Esophagus muscularis mucosa (tissue), 4 donors: ENCODE measurements at places on chromosomes 2 and 18. TPM values are rescaled to one million over a fixed set of nuclear protein-coding genes. Genes with fewer than 3 reads are reported as not detected.

DNA sequence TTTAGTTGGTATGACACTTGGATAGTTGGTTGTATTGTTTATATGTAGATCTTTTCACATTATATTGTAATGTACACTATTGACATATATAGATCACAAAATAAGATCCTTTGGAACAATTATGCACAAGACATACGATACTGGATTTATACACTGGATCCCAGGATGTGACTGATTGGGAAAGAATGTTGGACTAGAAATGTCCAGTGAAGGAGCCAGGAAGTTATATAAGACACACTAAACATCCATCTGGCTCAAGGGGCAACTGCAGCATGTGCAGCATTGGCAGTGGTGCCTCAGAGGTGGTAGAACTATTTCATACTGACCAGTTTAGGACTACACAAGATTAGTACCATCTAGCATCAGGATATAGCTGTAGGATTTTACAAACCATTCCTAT is 104.9 kb downstream of the TRABD2A start:
- no peak for DNase-seq

DNA sequence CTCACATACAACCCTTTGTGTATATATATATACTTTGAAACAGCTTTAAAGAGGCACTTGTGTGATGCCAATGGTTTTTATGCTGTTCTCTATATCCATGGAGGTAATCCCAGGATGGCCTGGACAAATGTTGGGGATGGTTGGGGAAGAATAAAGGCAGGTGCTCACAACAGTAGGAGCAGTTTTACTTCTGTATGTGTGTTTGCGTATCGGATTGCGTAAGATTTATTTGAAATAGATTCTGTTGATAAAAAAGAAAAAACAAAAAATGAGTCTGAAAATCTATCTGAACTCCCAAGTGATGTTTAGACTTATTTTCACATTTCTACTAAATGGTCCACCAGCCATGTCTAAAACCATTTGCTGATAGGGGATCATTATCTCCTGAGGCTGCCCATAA is 29.3 kb downstream of the MRPL19 start:
- no peak for DNase-seq

GRCh38 chr2:15220603-15221002 is 340.5 kb downstream of the NBAS start:
- no peak for DNase-seq

DNA sequence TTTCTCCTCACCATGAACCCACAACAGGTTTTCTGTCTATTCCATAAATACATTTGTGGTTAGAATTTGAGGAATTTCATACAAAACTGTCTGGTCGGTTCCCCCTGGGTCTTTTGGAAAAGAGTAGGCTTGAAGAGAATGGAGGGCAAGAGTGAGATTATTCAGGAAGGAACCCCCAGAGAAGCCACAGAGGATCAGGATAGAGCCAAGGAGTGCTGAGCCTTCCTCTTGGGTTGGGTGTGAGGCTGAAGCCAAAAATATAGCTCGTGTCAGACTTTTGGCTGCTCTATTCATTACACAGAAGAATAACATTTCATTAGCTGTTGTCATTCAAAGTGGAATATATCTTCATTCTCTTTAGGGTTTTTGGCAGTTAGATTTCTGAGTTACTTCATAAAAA is 45.9 kb upstream of the YES1 start:
- DNase-seq, result no peak

- no peak for DNase-seq
Measured at GRCh38 chr2:231614559-231615057, 21.9 kb downstream of the TEX44 start.

DNA sequence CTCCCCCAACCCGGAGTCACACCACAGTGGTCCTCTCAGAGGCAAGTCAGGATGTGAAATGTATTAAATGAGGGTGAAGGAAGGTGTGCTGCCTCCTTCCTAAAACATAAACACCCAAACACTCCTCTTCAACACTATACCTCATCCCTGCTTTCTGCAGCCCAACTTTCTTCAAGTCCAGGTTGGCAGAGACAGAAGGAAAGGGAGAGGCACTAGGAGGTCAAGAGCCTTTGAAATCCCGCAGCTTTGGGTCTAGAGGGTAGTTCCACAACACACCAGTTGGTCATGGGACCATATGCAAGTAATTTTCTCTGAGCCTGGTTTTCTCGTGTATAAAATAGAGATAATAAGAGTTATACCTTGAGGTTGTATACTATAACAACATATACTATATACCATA is 38.4 kb downstream of the FIGN start:
- DNase-seq, result no peak

DNA sequence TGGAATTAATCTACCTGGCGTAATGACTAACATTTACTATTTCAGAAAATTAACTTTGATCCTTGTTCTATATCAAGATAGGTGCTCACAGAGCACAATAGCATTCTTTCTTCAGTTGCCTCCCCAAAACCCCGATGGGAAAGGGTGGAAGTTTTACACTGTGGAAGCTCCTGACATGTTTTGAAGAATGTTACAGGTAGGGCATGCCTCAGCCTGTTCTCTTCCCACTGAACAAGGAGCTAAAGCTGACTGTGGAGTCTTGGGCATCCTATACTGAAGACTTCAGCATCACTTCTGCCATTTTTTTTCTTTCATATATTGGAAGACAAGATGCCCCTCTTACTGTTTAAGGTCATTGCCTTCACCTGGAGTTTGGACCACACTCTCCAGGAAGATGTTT is 211.2 kb downstream of the SPP2 start:
- no peak for DNase-seq

GRCh38 chr2:207819839-207820784 is 50.4 kb upstream of the FZD5 start:
- no peak for DNase-seq

- DNase-seq, result no peak
Measured at GRCh38 chr2:165601065-165601830, 131.8 kb downstream of the CSRNP3 start.

DNA sequence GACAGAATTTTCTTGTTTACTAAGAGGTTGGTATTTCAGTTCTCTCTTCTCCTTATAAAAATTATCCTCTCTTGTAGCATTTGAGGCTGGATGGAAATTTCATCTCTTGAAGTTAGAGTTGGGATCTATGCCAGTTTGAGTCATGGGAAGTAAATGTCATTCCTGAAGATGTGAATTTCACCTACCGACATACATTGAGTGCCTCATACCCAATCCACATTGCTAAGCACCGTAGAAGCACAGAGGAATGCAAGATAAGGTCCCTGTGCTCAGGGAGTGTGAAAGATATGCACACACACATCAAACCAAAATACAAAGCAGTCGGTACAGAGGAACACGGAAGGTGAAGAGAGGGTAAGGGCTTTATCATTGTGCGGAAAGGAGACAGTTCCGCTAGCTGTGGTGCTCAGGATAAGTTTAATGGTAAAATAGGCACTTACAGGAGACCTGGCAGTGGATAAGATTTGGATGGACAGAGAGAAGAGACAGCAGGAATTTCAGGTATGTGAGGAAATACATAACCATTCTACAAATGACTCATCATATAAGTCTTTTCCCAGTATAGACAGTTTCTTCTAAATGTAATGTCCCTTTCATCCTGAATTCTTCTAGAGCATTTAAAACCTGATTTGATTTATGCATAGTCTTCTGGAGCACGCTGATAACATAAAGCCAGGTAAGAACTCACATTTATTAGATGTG is 205.3 kb upstream of the ST6GAL2 start:
- no peak for DNase-seq

- DNase-seq, result no peak
Measured at GRCh38 chr2:23692851-23693605, 233.9 kb downstream of the ATAD2B start.

GRCh38 chr2:223594831-223595230 is 7.3 kb downstream of the SCG2 start:
- no peak for DNase-seq

DNA sequence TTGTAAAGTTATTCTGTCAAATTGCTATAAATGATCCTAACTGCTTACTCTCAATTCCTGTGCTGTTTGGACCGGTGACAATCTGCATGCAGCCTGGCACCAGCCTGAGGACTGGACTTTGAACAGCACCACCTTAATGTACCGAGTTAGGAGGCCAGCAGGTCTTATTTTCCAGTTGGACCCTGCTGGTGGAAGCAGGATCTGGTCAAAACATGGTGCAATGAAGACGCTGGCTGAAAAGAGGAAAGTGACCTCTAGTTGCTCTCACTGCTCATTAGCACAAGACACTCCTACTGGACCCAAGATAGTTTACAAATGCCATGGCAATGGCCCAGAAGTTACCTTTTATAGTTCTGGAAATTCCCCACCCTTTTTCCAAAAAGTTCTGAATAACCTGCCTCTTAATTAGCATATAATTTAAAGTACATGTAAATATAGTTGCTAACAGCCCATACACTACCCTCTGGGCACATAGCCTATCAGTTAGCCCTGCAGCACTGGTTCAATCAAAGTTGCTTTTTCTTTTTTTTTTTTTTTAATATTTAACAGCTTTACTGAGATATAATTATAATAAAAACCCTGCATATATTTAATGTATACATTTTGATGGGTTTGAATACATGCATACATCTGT is 35.8 kb downstream of the RBKS start:
- DNase-seq, result no peak

GRCh38 chr2:61263830-61264229 is 101.8 kb downstream of the C2orf74 start:
- no peak for DNase-seq

- no peak for DNase-seq
Measured at GRCh38 chr2:82652117-82652516, 1807.0 kb downstream of the SUCLG1 start.

DNA sequence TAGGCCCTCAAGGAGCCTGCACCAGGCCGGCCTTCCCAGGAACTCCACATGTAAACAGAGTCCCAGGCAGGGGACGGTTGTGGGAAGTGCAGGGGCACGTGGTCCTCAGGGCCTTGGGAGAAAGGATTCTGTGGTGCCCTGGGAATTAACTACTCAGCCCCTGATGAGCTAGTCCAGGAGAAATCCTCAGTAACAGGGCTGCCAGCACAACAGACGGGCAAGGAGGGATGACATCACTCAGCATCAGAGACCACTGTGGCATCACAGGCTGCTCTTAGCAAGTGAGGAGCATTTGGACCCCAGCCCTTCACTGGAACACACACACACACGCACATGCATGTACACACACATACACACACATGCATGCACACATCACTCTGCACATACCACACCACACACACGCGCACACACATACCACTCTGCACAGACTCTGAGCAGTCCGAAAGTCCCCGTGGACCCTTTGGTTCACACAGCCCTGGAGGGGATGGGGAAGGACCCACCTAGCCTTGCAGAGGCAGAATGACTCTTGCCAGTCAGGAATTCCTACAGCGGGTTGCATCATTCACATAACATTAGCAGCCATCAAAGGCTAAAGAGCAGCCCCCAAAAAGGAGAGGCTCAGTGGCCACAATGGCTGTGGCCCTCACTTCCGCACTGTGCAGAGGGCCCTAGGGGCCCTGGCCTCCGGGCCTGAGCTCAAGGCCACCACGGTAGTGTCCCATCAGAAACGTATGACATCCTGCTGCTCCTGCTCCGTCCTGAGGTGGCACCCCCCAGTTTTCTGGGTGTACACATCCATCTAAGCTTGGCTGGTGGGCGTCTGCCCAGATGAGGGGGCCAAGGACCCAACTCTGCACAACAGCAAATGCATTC is 1.9 kb upstream of the NMUR1 start:
- DNase-seq, result no peak

DNA sequence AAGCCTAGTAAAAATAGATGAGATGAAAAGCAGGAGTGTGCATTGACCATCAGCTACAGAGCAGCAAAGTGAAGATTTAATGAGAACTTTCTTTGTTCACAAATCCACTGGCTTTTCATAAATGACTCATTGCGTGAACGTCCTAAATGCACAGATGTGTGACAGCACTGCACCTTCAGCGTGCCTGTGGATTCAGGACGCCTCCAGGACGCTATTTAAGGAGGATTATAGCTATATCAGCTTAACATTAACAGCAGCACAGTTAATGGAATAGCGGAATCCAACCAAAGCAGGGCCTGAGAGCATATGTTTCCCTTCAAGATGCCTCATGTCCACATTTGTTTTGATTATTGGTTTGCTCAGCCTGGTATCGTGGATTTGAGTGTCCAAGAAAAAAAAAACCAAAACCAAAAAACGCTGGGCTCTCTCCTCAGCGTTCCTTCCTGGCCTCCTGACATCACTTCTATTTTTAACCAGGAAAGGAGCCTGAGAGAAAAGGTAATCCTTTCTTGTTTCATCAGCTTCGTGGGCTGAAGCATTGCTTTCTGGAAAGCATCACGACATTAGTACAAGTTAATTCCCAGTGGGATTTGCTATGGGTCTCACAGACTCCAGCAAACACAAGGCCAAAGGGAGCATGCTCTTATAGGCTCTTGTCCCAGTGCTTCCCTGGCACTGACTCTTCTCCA is 447.0 kb upstream of the SMIM21 start:
- no peak for DNase-seq

DNA sequence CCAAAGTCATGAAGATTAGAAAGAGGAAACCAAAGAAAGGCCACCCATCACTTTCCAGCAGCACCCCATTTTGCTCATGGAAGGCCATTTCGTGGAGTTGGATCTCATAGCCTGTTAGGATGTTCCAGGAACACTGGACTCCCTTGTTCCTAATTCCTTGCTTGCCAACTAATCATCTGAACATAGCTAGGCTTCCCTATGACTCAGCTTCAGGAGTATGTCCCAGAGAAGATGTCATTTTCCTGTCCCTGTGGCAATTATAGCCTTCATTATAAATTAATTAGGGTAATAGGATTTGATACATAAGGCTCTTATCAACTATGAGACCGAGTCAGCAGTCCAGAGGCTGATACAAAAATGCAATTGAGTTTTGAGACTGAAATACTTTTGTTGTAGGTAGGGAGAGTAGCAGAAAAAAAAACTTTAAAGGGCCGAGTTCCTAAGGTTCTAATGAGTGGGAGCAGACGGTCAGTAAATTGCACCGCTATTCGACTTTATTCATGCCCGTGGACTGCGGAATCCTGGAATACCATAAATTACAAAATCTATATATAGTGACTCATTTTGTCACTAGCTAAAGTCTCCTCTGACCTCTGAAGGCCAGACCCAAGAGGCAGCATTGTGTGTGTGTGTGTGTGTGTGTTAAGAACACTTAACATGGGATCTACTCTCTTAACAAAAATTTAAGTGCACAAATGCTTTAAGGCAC is 311.8 kb downstream of the FBXO15 start:
- no peak for DNase-seq

The PDE6D gene
- total RNA-seq, result 30.9 TPM

The CEBPZOS gene
- total RNA-seq, result 31.6 TPM

The EFHD1 gene
- 23.7 TPM for total RNA-seq

The ASPRV1 gene
- total RNA-seq, result 1.2 TPM

The TMEFF2 gene
- total RNA-seq, result 0.58 TPM

The PRKAG3 gene
- total RNA-seq, result not detected

The TBC1D8 gene
- total RNA-seq, result 16.7 TPM

The C2orf66 gene
- not detected for total RNA-seq

The ZSWIM2 gene
- total RNA-seq, result not detected

The TMEM37 gene
- total RNA-seq, result 1.7 TPM

The CTIF gene
- total RNA-seq, result 109 TPM

The NGEF gene
- 0.52 TPM for total RNA-seq

The C2orf78 gene
- not detected for total RNA-seq
